Nephron progenitor cell (in vitro differentiated cells): ENCODE measurements at places on chromosomes 3 and 15.

- peak; percentile 77 for DNase-seq
Observed at GRCh38 chr3:158105710-158106253, 438 bp downstream of the SHOX2 start.

DNA sequence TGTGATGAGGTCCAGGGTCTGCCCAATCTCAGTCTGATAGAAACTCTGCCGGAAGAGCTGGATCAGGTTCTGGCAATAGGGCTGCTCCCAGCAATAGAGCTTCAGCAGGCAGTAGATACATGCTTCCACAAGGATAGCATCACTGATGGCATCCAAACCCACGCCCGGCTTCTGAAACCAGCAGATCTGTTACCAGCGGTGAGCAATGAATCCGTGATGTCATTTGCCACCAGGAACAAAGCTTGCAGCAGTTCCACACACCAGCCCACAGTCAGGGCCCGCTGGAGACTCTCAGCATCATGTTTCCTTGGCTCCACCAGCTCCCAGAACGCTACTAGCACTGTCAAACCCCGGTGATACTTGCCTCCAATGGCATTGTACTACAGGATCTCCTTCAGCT, 19.3 kb upstream of the TTBK2 start:
- DNase-seq = no peak

GRCh38 chr15:82043796-82044372, 1.9 kb downstream of the MEX3B start:
- DNase-seq = peak; percentile 41

GRCh38 chr3:129440618-129441190, 680 bp downstream of the IFT122 start:
- DNase-seq = no peak

DNA sequence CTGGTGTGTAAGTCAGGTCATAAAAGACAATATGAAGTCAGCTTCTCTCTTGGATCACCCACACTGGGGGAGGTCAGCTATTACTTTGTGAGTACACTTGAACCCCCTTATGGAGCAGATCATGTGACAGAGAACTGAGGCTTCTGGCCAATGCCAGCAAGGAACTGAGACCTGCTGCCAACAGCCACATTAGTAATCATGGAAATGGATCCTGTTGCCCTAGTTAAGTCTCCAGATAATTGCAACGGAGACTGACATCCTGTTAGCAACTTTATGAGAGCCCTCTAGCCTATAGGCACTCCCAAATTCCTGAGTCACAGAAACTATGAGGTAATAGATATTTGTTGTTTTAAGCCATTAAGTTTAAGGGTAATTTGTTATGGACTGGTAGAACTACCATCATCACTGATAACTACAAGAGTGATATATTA, 110.4 kb upstream of the GMNC start:
- no peak for DNase-seq

DNA sequence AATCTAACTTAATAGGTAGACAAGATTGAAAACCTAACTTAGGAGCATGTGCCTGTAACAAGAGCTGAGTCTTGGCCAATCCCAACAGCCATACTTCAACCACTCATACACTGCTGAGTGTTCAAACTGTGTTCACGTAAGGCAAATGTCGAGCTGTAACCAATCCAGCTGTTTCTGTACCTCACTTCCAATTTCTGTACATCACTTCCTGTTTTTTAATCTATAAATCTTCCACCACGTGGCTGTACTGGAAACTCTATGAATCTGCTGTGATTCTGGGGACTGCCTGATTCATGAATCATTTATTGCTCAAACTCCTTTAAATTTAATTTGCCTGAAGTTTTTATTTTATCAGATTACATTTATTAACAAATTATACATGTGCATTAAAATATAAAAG, 44.6 kb upstream of the NEDD4 start:
- no peak for DNase-seq

- no peak for DNase-seq
Observed at GRCh38 chr3:115766587-115767482, 143.5 kb downstream of the GAP43 start.

DNA sequence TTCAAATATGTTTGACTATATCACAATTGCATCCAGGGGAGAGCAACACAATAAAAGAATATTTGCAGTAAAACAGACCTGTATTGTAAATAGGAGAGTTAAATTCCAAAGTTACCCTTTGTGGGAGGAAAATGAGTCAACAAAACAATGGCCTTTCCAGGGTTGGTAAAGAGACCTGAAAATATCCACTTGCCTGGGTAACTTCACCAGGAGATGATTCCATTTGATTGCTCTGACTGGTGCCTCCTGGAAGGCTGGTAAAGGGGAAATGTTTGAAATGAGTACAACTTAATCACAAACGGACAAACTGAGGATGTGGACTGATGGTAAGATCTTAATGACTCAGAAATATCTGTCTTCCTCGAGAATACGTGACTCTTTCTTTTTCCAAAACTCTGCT, 43.6 kb upstream of the SRGAP3 start:
- no peak for DNase-seq

DNA sequence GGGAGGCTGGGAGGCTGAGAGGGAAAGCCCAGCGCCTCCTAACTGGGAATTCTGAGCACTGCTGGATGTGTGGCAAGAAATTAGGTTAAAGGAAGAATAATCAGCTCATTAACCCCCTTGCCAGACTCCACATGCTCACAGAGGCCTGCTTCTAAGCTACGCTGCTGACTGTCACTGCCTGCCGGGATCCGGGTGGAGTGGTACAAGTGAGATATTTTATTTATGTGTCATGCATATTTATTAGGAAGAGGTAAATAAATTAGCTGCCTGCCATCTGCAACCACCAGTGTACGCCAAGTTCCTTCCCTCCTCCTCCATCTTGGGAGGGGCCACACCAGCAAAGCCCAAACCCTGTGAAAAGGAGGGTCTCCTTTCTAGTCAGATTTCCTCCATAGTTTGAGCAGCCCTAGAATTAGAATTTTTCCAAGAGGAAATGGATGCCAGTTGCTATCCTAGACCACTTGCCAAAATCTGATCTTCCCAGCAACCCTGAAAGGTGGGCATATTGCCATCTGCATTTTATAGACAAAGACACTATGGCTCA, 43.5 kb upstream of the GRIP2 start:
- no peak for DNase-seq

DNA sequence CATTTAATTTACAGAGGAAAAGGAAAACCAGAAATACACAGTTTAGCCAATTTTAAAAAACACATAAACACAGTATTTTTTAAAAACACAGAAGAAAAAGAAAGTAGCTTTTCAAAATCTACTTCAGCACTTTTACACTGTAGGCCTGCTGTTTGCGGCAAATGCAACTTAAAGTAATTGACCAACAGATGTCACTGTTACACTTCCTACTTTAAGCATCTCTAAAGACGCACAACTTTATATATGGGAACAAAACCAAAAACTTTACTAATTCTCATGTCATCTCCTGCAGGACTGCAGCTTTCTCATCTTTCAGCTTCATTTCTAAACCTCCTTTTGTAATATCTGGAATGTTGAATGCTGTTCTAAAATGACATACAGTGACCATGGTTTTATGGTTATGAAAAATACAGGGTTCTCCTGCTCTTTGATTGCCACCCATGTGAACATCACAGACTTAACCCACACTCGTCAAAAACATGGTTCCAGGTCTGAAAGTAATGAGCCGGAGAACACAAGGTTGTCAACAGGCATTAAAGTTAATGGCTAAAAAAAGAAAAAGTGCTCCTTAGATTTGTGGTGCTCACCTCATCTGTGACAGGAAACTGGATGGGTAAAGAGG, 107.9 kb downstream of the FMN1 start:
- no peak for DNase-seq

GRCh38 chr3:167691366-167691765, 37.6 kb upstream of the WDR49 start:
- no peak for DNase-seq

DNA sequence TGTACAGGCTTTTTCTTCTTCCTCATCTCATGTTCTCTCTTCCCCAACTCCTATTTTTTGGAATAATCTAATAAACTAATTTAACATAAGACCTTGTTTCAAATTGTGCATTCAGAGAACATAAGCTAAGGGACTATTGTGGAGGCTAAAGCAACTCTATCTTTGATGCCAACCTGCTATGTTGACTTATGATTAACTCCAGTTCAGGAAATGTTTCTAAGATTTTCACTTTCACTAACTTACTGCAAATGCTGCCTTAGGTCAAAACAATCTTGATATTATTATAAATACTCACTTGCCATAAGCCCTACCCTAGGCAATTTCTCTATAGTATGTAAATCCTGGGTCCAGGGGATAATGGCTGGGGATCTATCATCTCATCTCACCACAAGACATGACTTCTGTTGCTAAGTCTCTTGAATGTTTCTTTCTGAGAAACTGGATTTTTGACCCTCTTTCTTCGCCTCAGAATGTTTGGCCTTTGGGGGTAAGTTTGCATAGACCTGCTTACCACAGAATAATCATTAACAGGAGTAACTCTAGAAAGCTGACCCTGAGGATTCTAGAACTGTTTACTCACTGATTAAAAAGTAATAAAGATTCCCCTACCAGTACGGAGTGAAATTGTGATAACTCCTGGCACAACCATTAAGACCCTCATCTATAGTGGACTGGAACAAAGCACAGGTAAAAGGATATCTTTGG, 768.1 kb downstream of the GBE1 start:
- no peak for DNase-seq

- DNase-seq = no peak
Observed at GRCh38 chr3:177124882-177125281, 72.4 kb downstream of the TBL1XR1 start.

GRCh38 chr3:105527949-105528348, 161.2 kb downstream of the ALCAM start:
- no peak for DNase-seq

GRCh38 chr3:116870379-116870778, 160.8 kb downstream of the TUSC7 start:
- DNase-seq = no peak

DNA sequence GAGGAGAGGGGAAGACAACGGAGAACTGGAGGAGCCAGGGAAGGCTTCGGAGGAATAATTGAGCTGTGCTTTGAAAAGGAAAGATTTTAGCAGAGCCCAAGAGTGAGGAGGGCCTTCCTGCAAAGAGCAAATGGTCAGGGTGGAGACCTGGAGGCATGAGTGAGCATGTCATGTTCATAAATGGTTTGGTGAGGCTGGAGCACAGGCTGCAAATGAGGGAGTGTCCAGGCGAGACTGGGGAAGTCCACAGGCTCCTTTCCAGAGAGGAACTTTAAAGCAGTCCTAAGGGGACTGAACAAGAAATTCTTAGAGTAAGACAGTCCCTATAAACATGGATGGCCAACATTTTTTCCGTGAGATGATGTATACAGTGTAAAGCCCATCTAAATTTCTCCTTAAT, 108.8 kb downstream of the THSD4 start:
- DNase-seq = no peak

- no peak for DNase-seq
Observed at GRCh38 chr15:40241269-40242212, 2.7 kb downstream of the PAK6 start.

DNA sequence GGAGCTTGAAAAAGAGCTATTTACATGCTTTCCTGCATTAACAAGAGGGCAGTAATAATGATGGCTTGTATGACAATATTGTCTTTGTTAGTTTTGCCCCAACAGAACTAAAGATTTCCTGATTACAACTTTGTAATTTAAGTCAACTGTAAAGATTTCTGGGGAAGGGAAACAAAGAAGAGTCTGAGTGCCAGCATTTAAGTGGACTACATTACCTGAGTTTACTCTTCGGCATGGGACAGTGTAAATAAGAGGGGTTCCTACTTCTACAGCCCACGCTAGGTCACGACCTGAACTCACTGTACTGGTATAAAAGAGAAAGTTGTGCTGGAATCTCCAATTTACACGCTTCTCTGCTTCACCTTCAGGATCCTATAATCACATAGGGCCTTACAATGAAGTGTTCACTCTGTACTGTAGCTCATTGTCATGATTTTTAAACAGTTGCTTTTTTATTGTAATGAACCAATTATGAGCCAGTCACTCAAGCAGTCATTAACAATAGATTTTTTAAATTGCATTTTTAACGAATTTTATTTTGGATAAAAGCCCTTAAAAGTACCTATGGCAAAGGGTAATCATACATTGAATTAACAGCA, 39.6 kb downstream of the DPH6 start:
- DNase-seq = no peak

DNA sequence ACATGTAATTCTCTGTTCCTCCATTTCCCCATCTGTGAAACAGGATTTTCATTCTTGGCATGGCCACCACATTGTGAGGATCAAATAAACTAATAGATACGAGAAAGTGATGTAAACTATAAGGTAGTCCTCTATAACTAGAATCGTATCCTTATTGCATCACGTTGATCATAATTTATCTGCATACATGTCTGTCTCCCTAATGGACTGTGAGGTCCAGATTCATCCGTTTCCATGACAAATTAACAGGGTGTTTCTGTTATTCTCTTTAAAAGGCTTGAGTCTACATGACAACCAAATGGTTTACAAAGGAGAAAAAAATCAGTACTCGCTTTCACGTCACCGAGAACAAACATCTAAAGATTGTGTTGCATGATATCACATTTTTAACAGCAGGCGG, 53.0 kb downstream of the SST start:
- DNase-seq = no peak

- DNase-seq = no peak
Observed at GRCh38 chr3:72572489-72573007, 275.7 kb downstream of the SHQ1 start.

DNA sequence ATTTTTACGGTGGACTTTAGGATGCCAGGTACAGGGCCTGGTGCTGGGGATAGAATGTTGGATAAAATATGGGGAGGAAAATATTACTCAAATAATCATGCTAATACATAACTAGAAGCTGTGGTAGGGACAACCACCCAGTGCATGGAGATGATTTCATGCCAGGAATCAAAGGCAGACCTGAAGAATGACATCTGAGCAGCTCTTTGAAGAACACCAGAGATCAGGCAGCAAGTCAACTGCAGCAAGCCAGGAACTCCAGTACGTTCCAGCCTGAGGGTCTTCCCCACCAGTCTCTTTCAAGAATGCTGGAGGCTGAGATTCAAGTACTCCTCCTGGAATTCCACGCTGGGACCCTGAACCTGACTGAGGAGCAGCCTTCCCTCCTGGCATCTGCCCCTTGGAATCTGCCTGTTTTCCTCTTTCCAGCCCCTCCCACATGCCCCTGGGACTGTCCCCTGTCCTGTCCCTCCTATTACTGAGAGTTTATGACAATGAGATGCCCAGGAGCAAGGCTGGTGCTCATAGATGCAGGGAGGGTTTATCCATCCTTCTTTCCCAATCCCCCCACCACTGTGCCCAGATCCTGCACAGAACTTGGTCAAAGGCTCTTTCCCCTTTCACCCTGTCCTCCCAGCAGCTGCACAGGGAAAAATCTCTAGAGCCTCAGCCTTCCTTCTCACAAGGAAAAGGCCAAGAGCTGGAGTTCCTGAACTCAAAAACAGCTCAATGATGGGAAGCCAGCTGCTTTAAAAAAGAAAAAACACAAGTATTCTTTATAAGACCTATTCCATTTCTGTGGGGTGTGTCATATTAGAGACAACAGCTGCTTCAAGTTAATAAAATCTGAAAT, 68.0 kb downstream of the PDZRN3 start:
- DNase-seq = peak; percentile 26
